ENCODE measurements at places on chromosomes 12 and 14. TPM values are rescaled to one million over a fixed set of nuclear protein-coding genes. Genes with fewer than 3 reads are reported as not detected.

- no peak for DNase-seq
Observed at GRCh38 chr12:112304436-112304835, 77.8 kb downstream of the HECTD4 start.

- DNase-seq: no peak
Observed at GRCh38 chr12:66929121-66929520, 250.2 kb upstream of the GRIP1 start.

GRCh38 chr14:77760381-77761204, at the start of gene SNW1:
TSS of gene SNW1 (minus strand) at chr14:77761156. CDS start at chr14:77761127, 29 bp downstream.
- DNase-seq: peak; percentile 91

DNA sequence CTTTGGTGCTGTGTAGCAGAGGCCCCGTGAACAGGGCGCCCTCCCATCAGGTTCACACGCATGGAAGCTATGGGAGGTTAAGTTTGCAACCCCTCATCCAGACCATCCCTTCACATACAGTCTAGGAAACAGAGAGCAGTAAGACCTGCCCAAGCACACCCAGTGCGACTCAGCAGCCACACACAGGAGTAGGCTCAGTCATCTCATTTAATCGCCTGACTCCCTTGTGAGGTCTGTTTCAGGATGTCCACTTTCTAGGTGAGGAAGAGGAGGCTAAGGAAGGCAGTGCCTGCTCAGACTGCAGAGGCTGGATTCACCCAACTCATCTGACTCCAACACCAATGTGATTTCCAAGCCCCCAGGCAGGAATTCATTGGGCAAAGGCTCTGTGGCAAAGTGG, 11.9 kb downstream of the BDKRB1 start:
- no peak for DNase-seq

DNA sequence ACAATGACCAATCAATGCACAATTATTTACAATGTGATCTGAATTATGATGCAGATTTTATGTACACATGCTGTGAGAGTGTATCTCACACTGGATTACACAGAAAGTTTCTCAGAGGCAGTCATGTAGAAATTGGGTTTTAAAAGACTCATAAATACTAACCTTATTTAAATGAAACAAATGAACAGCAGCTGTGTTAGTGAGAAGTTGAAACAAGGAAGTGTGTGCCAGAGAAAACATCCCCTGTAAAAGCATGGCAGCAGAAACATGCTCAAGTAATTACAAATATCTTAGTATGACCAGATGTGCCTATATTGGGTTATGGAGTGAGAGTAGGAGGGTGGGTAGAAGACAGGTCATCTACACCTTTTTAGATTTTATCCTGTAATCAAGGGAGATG, 723.7 kb downstream of the C12orf50 start:
- no peak for DNase-seq

- DNase-seq: no peak
Observed at GRCh38 chr12:95446506-95446900, 27.4 kb upstream of the METAP2 start.

DNA sequence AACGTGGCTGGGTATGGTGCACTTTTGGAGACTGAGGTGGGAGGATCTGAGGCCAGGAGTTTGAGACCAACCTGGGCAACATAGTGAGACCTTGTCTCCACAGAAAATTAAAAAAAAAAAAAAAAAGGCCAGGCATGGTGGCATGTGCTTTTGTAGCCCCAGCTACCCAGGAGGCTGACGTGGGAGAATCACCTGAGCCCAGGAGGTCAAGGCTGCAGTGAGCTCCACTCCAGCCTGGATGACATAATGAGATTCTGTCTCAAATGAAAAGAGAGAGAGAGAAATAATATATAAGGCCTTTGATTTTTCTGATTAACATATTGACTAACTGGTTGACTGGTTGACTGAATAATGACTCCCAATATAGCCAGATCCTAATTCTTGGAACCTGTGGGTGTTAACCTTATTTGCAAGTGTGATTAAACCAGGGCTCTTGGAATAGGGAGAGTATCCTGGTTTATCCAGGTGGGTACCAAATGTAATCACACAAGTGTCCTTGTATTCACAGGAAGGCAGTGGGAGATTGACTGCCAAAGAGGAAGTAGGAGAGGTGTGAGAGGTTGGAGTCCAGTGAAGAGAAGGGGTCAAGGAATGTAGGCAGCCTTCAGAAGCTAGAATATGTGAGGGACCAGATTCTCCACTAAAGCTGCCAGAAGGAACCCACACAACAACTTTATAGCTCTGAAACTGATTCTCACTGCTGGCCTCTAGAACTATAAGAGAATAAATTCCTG, 12.0 kb downstream of the YY1 start:
- no peak for DNase-seq

DNA sequence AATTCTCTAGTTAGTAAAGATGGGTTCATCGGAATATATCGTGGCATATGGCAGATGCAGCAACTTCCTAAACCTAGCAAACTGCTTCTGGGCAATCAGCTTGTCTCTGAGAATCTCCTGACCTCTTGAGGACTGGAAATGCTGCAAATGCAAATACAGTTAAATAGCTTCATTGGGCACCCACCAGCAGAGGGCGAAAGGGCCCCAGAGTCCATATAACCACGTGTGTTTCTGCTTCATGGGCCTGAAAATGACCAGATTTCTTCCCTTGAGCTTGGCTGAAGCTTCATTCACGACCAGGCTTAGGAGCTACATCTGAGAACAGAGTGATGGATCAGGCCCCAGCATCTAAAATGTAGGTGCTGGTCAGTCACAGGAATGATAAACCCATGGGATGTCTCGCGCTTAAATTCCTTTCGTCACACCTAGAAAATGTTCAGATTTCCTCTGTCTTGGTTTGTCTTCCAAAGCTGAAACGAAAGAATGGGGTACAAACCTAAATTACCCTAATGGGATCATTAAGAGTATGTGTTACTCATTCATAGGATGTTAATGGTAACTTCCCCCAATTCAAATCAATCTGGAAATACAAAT, 1482.5 kb upstream of the TMEM132C start:
- DNase-seq: no peak

DNA sequence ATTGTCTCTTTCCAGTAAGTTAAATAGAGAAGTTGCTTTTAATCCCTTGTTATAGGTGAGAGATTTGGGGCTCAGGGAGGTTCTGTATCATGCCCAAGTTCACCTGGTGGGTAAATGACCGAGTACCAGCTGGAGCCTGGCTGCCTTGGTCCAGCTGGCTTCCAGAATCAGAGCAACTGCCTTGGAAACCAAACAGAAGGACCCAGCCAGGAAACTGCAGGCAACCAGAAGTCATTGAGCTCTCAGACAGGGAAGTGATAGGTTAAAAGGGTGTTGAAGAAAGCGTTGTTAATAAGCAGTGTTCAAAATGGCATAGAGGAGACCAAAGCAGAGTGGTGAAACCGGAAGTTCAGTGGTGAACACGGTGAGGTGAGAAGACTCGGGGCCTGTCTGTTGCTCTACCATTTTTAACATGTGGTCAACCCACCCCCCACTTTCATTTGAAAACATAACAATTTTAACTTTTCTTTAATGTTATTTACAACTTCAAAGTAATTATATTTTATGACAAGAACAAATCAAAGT, 54.9 kb downstream of the PLEKHG7 start:
- DNase-seq: no peak

DNA sequence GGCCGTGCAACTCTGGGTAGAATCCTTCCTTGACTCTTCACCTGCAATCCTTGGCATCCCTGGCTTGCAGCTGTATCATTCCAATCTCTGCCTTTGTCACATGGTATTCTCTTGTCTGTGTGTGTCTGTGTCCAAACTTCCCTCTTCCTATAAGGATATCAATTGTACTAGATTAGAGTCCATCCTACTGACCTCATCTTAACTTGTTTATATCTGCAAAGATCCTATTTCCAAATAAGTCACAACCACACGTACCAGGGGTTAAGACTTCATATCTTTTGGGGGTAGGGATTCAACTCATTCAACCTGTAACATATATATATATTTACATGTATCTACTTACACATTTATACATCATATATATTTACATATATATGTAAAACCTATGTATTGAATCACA, 29.6 kb upstream of the RASSF3 start:
- DNase-seq: no peak

- no peak for DNase-seq
Observed at GRCh38 chr14:65864984-65865383, 452.5 kb downstream of the FUT8 start.

GRCh38 chr14:105900398-105901160, 374.2 kb downstream of the TMEM121 start:
- no peak for DNase-seq

DNA sequence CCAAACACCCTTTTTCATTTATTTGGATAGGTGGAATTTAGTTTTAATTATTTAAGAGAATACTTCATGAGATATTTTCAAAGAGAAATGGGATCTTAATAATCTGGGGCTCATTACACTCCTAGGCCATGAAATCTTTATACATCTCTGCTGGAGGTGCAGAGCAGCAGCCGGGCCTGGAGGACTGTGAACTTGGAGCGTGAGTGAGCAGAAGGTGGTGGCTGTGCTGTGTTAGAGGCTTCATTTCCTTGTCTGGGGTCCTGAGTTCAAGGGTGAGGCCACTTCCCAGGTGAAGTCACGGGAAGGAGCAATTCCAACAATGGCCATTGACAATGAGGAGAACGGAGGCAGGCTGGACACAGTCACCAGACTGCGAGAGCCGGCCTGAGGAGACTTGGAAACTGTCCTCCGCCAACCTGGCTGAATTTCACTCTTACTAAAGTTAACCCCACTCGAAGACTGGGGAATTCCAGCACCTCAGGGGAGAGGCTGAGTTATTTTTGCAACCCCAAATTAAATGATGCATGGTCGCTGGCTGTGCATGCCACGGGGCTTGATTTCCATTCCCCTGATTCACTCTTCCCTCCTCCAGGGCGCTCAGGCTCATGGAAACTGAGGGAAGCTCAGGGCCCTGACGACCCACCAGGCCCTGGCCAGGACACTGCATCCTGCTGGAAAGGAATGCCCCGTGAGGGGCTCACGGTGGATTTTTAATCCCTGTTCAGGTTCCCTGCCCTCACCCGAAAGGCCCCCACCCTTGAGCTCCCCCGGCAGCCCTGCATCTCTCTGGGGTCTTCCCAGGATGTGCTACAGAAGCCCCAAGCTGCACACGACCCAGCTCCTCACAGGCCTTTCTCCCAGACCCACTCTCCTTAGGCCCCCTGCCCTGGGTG, 22.6 kb upstream of the TRAF3 start:
- no peak for DNase-seq

DNA sequence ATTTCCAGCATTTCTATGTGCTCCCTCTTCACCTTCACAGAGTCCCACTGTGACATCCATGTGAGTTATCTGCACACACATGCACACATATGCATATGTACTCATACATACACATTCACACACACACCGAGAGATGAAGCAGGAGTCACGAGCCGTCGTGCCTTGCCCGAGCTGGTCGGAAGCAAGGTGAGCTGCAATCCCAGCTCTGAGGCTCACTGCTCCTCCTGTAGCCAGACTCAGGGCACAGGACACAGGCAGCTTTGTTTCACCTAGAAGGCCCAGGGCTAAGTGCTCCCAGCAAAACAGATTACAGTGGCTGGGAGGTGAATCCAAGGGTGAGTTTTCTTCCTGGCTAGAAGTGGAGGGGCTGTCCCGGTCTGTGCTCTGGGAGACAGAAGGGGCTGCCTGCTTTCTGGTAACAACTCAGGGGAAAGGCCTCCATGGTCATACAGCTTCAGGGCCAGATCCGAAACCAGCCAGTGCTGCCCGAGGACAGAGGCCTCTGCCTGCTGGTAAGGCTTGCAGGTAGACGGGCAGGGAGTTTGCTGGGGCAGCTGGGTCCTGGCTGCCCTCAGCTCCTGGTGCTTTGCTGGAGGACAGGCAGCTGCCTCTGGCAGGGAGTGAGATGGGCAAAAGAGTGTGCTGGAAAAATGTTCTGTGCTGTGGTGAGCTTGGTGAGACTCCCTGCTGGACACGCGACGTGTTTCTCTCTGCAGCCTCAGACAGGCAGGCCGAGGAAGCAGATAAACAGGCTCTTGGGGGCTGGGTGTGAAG, 123.7 kb downstream of the CRACR2A start:
- DNase-seq: no peak

DNA sequence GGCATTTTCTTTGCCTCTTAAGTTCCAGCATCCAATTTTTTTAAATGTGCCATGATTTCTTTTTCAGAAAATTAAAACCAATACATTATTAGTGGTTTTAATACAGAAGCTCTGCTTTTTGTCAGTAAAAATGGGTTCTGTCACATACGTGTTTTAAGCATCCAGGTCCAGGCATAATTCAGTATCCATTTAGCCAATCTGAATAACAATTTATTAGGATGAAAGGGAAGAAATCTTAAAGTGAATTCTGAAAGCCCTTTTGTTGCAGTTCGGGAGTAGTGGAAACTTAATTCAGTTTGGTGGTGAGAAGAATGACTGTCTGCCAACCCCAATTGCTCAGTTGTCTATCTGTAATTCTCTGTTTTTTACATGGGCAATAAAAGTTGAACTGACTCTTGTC, 7.2 kb downstream of the XPOT start:
- DNase-seq: no peak

DNA sequence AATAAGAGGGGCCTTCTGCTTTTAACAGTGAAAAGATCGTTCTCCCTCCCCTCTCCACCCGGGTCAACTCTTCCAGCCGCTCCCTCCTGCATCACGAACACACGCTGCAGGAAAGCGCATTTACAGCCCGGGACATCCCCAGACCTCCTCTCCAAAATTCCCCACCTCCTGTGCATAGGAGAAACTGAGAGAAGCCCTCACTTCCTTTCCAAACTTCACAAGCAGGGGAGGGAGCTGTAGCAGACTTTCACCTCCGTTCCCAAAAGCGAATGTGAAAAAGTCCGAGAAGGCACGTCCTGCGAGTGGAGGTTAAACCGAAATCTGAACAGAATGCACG, 513 bp downstream of the BCAT1 start:
- DNase-seq: peak; percentile 17

GRCh38 chr12:120874547-120875245, 29.5 kb downstream of the SPPL3 start:
- DNase-seq: no peak

- no peak for DNase-seq
Observed at GRCh38 chr12:2267703-2268470, 215.1 kb downstream of the CACNA1C start.

- DNase-seq: no peak
Observed at GRCh38 chr14:95046711-95047681, 110.3 kb downstream of the DICER1 start.

CCDC177 gene
- 0.08 TPM for total RNA-seq

YY1 gene
- total RNA-seq: 109 TPM

RERGL gene
- not detected for total RNA-seq

ARMH4 gene
- total RNA-seq: not detected

C12orf42 gene
- not detected for total RNA-seq

CD163 gene
- not detected for total RNA-seq

OVCH1 gene
- not detected for total RNA-seq

All from activated T-helper 1 cell treated with anti-CD3 and anti-CD28 coated beads, Interleukin-12 subunit alpha, Interleukin-12 subunit beta, Interleukin-2, Interleukin-4 antibody, amounts not matched to agents 30 ng/mL and 10 ng/mL and 1 ng/mL, durations not matched to agents 14 hours and 24 hours and 36 hours (primary cell).